Memory B cell (primary cell): ENCODE measurements at places on chromosomes 2 and 18.
A peak's percentile ranks its signal among the peaks of the same experiment; 100 is the strongest.

DNA sequence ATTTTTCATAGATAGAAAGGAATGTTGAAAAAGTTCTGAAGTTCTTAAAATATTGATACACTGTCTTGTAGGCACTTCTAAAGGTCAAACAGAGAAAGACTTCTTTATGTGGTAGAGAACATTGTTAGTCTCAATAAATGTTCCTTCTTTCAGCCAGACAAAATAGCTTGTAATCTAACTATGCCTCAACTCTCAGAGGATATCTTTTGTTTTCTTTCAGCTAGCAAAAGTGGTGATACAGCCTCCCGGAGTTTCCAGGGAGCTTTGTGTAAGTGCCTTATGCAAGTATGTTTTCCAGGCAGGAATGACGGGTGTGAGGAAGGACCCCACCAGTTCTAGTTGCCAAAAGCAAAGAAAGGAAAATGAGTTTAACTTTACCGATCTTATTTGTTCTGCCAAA lies 452.1 kb upstream of the ST6GAL2 start:
- DNase-seq: no peak
- H3K36me3 ChIP-seq: no peaks in the 10 kb centered on the region
- no peaks in the 10 kb centered on the region for H3K27me3 ChIP-seq
- no peak overlapping the region for H3K27ac ChIP-seq
- H3K4me1 ChIP-seq: no peaks in the 10 kb centered on the region

- no peak overlapping the region for H3K27ac ChIP-seq
- H3K36me3 ChIP-seq: peaks cover 1% of the 10 kb centered on the region
- DNase-seq: no peak
- peaks cover 5% of the 10 kb centered on the region for H3K4me1 ChIP-seq
- H3K4me3 ChIP-seq: no peak overlapping the region
Observed at GRCh38 chr2:214575030-214575429, 164.2 kb downstream of the VWC2L start.

DNA sequence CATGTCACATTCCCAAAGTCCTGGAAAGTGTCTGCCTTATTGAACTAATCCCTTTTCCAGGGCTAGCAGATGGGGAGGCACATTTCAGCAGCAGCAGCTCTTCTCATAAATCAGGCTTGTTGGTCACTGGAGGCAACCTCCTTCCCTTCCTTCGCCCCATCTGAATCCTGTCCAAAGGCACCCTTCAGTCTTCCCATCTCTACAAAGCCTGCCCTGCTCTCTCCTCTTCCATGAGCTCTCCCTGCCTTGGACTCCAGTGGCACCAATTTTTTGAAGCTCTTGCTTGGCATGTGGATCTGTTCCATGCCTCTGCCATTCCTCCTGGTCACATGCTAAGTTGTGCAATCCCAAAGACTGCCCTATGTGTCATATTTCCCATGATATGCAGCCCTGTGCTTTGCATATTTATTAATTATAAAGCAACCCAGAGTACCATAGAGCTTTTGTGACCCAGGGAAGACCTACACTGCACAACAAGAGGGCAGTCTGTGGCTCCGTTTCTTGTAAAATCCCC lies 70.3 kb downstream of the ANTXR1 start:
- peaks cover 10% of the 10 kb centered on the region for H3K27me3 ChIP-seq
- no peak overlapping the region for H3K27ac ChIP-seq
- no peak overlapping the region for H3K4me3 ChIP-seq
- H3K36me3 ChIP-seq: no peaks in the 10 kb centered on the region
- no peaks in the 10 kb centered on the region for H3K4me1 ChIP-seq

DNA sequence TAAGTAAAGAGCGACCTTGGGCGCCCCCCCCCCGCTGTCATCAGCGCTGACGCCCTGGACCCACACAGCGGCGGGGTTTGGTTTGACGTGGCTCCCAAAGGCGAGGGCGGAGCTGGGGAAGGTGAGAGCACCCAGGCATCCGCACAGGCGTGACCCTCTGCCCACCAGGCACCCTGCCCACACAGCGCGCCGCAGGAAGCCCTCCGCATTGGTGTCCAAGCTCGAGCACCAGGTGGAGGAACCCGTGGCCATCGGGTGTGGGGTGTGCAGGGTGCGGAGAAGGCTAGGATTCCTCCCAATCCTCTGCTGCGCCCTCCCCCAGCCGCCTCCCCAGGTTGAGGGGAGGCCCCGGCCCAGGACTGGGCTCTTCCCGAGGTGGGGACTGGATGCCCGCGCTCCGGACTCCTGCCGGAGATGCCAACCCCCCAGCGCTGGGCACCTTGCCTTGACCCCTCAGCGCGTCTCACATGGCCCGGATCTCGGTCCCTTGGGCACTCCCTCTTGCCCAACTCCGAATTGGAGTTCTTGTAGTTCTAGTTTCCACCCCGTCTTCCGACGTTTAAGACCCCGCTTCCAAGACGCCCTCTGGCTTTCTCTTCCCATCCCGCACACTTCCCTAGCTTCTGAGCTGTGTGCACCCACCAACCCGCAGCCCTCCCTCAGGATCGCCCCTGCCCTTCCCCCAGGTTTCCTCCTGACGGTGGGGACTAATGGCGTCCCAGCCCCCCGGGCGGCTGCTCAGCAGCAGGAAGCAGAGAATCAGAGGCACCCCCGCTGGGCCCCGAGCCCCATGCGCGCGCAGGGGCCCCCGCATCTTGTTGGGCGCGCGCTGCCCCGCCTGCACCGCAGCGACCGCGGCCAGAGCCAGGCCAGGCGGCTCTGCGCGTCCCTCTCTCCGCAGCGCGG lies 25.9 kb upstream of the RESP18 start:
- H3K36me3 ChIP-seq: peaks cover 6% of the 10 kb centered on the region
- no peak for DNase-seq
- no peak overlapping the region for H3K27ac ChIP-seq
- no peak overlapping the region for H3K4me3 ChIP-seq
- H3K27me3 ChIP-seq: peaks cover 25% of the 10 kb centered on the region

DNA sequence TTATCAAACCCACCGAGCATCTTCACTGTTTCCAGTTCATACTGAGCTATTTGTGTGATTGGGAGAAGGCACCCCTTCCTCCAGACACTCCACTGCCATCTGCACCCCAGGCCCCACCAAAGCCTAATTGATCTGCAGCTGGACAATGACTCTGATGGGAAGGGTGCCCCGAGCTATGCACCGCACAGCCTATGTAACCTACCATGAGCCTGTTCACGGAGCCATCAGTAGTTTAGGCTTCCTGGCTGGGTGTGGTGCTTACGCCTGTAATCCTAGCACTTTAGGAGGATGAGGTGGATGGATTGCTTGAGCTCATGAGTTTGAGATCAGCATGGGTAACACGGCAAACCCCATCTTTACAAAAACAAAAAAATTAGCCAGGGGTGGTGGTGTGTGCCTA lies 17.8 kb upstream of the ASAP2 start:
- H3K27ac ChIP-seq: no peak overlapping the region
- no peaks in the 10 kb centered on the region for H3K4me1 ChIP-seq
- no peak overlapping the region for H3K4me3 ChIP-seq
- no peak for DNase-seq
- no peaks in the 10 kb centered on the region for H3K36me3 ChIP-seq

GRCh38 chr2:85009019-85009618 lies 38.2 kb downstream of the KCMF1 start:
- H3K27me3 ChIP-seq: no peaks in the 10 kb centered on the region
- peaks cover 48% of the 10 kb centered on the region for H3K4me1 ChIP-seq
- H3K27ac ChIP-seq: peak overlapping the region; percentile 39
- H3K36me3 ChIP-seq: peaks cover 20% of the 10 kb centered on the region

DNA sequence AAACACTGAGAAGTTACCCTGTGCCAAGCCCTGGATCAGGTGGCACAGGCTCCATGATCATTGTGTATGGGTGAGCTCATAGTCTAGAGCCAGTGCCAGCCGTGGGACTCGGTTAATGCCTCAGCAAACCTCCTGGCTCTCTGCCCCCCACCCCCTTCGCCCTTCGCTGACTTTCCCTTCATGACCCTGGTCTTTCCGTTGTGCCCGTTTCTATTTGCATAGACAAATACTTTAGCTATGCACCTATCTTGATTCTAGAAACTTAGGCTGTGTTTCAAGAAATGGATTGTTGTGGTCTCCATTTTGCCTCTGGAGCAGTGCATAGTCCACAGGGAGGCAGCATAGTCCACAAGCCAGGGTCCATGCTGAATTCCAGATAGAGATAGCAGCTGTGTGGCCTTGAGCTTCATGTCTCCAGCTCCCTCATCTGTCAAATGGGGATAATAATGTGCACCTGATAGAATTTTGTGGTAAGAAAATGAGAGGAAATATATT lies 44.8 kb upstream of the KDM3A start:
- H3K4me1 ChIP-seq: peaks cover 10% of the 10 kb centered on the region
- H3K4me3 ChIP-seq: no peak overlapping the region
- peaks cover 7% of the 10 kb centered on the region for H3K36me3 ChIP-seq
- DNase-seq: no peak

- H3K36me3 ChIP-seq: peaks cover 2% of the 10 kb centered on the region
- no peaks in the 10 kb centered on the region for H3K4me1 ChIP-seq
- no peak overlapping the region for H3K27ac ChIP-seq
- H3K27me3 ChIP-seq: peaks cover 8% of the 10 kb centered on the region
- DNase-seq: no peak
- H3K4me3 ChIP-seq: no peak overlapping the region
Observed at GRCh38 chr2:221337957-221338685, 234.0 kb downstream of the EPHA4 start.

GRCh38 chr2:192247456-192247855 lies 52.7 kb upstream of the TMEFF2 start:
- H3K36me3 ChIP-seq: no peaks in the 10 kb centered on the region
- H3K4me1 ChIP-seq: no peaks in the 10 kb centered on the region
- H3K27me3 ChIP-seq: no peaks in the 10 kb centered on the region
- H3K4me3 ChIP-seq: no peak overlapping the region
- no peak for DNase-seq
- no peak overlapping the region for H3K27ac ChIP-seq

- H3K27me3 ChIP-seq: peaks cover 15% of the 10 kb centered on the region
- no peak overlapping the region for H3K4me3 ChIP-seq
- H3K36me3 ChIP-seq: peaks cover 9% of the 10 kb centered on the region
- peak overlapping the region; percentile 32 for H3K27ac ChIP-seq
- peaks cover 8% of the 10 kb centered on the region for H3K4me1 ChIP-seq
- DNase-seq: no peak
Observed at GRCh38 chr2:5694306-5694705, 2.1 kb downstream of the SOX11 start.

GRCh38 chr18:76592981-76593381 lies 97.9 kb upstream of the ZNF516 start:
- no peak overlapping the region for H3K27ac ChIP-seq
- no peak overlapping the region for H3K4me3 ChIP-seq
- DNase-seq: no peak
- no peaks in the 10 kb centered on the region for H3K36me3 ChIP-seq
- H3K27me3 ChIP-seq: peaks cover 20% of the 10 kb centered on the region

DNA sequence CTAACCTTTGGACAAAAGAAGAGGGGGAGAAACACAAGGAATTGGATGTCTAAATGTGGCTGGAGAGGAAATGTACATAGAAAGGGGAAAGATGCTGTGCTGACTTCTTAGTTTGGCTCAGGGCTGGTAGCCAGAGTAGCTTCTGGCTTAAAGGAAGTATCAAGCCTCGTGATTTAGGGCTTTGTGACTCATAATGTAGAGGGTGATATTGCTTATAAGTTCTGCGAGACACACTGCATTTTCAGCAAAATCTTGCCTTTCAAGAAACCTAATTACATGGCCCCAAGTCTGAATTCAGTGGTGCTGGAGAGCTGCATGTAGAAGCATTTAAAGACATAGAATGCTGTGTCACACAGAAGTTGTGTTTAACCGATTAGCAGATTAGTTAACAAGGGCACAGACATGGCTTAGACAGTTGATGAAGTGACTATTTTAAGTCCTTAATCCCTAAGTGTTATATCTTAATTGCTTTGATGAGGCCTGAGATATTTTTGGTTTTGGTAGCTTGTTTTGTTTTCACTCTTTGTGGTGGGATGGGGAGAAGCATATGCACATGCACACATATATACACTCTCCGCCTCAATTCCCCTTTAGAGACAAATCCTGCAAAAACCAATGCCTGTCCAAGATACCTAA lies 66.4 kb downstream of the EPAS1 start:
- no peaks in the 10 kb centered on the region for H3K27me3 ChIP-seq
- H3K4me1 ChIP-seq: peaks cover 7% of the 10 kb centered on the region
- H3K4me3 ChIP-seq: no peak overlapping the region

GRCh38 chr2:232418056-232418455 lies 11.4 kb downstream of the ALPG start:
- peaks cover 18% of the 10 kb centered on the region for H3K27me3 ChIP-seq
- DNase-seq: no peak
- no peak overlapping the region for H3K27ac ChIP-seq
- H3K36me3 ChIP-seq: no peaks in the 10 kb centered on the region
- H3K4me3 ChIP-seq: no peak overlapping the region

DNA sequence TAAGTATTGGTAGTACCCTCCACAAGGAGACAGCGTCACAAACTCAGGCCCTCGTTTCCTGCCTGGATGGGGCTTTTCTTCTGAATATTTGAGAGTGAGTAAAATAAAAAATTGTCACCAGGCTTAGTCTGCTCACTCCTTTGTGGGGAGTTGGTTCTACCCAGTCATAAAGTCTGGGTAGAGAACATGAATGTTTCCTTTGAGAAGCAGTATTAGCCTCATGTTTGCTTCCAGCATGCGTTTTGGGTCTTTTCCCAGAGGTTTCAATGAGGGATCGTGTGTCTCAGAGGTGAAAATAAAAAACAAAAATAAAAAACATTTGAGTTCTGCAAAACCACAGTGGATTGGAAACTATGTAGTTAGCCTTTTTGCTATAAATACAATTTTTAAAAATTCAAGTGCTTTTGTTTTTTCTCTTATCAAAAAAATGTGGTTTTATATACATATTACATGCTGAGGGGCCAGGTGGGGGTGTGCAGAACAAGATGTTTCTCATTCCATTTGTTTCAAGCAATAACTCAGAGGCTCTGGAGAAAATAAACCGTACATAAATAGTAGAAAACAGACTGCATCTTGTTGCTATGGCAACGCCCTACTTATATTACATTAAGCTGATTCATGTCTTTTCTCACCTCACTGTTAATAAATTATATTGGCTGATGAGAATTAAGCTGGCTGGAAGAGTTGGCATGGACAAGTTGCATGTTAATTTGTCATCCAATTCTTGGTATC lies 225.4 kb upstream of the FBXO11 start:
- H3K27me3 ChIP-seq: no peaks in the 10 kb centered on the region
- H3K36me3 ChIP-seq: no peaks in the 10 kb centered on the region
- no peak overlapping the region for H3K4me3 ChIP-seq
- no peak for DNase-seq

GRCh38 chr2:24456599-24457556 lies 34.2 kb upstream of the NCOA1 start:
- peaks cover 2% of the 10 kb centered on the region for H3K27me3 ChIP-seq
- no peak overlapping the region for H3K4me3 ChIP-seq
- no peak for DNase-seq
- no peak overlapping the region for H3K27ac ChIP-seq
- H3K36me3 ChIP-seq: no peaks in the 10 kb centered on the region

DNA sequence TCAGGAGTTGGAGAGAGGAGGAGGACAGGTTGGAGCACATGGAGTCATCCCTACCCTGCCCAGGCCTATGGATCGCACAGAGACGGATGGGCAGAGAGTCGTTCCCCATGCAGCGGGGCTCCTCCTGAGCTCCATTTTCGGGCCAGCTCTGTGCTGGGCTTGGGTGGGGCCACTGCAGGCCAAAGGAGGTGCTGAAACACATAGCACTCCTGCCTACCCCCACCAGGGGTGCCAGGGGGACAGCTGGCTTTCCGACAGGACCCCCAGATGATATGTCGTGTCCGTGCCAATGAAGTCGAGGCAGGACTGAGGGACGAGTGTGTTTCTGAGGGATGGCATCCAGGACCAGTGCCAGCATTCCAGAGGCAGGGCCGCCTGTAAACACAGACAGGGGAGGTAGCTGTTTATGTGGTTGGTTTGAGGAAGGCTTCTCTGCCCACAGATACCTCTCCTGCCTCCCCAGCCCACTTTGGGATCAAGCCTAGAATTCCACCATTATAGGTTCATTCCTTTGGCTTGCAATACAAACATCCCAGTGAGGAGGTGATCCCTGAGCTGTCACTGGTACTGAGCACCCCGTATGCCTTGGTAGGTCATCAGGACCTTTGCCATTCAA lies 116.6 kb downstream of the GLI2 start:
- H3K36me3 ChIP-seq: no peaks in the 10 kb centered on the region
- H3K4me1 ChIP-seq: no peaks in the 10 kb centered on the region
- H3K27me3 ChIP-seq: peaks cover 4% of the 10 kb centered on the region
- no peak overlapping the region for H3K4me3 ChIP-seq
